Dorsolateral prefrontal cortex (tissue), 122 donors: ENCODE measurements at places on chromosomes 12 and 14.

DNA sequence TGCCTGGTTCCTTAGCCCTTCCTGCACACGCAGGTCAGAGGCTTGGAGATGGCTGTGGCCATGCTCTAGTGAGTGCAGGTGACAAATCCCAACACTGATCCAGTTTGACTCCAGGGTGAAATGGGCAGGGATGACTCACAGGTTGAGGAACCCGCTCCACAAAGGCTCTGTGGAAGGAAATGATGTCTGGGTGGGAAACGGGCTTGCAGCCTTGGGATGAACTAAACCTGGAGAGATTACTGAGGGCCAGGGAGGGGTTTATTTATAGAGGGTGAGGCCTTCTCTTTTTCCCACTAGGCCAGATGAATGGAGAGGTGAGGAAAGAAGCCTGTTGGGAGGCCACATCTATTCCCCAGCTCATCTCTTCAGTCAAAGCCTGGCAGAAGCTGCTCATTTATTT lies 29.3 kb upstream of the EMP1 start:
- no peak for DNase-seq

GRCh38 chr12:124686370-124687173 lies 119.2 kb upstream of the NCOR2 start:
- no peak for DNase-seq

DNA sequence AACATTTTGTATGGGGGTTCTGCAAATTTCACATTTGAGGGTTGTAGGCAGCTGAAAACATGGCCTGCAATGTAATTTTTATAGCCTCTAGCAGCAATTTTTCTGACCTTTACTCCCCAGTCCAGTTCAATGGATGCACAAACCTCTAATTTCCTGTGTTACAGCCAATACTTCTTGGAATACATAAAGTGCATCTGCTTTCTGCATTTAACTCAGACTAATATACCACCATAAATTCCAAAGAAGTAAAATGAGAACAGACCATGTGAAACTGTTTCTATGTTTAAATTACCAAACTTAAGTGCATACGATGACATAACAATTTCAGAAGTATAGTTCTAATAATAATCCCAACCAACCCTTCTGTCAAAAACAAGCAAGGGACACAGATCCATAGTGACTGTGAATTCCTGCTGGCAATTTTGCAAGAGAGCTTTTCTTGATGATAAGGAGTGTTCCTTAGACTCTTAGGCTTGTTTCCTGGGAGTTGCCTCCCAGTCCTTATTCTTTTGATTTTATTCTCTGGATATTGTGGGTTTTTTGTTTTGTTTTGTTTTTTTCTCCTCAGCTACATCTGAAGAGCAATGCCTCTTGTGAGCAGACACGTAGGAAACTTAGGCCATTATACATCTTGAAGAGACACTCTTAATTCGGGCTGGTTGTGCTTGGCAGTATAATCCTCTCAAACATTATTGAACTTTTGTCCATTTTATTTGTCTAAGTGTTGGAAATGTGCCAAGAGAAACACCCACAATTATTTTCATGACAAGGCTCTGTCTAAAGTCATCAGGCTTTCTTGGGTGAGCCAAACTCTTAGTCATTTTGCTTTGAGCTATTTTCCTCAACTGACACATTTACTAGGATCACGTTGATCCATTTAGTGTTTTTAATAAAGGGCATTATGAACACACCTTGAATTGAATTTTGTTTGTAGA lies 51.3 kb upstream of the RERGL start:
- DNase-seq = no peak

- no peak for DNase-seq
Measured at GRCh38 chr12:93772003-93772700, 95.0 kb downstream of the CRADD start.

- DNase-seq = peak; percentile 81
Measured at GRCh38 chr14:50335389-50335788, 23.3 kb downstream of the DMAC2L start.
